ENCODE measurements at places on chromosomes 7 and 10. TPM values are rescaled to one million over a fixed set of nuclear protein-coding genes. Genes with fewer than 3 reads are reported as not detected.

DNA sequence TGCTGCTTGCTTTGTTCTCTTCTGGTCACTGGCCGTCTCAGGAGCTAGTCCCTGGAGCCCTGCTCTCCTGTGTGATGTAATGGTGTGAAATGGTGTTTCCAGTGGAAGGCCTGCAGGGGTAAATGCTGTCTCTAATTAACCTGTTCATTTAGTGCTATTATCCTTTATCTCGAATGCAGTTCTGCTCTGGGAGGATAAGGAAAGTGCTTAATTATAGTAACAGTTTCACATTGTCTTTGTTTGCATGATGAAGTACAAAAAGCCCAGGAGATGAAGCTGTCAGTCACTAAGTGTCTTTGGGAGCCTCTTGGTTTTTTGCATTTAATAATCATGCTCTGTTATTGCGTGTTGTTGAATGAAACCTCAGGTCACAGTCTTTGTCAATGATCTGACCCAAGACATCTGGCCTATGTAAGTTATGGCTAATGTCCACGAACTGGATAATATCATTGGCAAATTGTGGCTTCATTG is 755.3 kb upstream of the GALNT17 start:
- no peak for DNase-seq

DNA sequence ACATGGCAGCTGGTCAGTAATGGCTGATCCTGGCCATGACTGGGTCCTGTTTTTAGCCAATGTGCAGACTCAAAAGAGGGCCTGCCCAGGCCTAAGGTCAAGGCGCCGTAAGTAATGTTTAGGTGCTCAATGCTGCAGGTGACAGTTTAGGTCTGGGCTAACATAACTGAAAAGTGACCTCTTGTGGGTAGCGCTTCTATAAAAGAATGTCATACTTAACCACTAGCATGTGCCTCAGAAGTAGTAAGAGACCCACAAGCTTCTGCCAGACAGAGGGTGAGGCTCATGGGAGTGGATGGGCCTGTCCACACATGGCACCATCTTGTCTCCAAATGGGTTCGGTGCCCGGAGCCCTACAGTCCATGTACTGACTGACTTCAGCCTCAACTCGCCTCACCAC is 90.5 kb upstream of the GSDME start:
- no peak for DNase-seq

DNA sequence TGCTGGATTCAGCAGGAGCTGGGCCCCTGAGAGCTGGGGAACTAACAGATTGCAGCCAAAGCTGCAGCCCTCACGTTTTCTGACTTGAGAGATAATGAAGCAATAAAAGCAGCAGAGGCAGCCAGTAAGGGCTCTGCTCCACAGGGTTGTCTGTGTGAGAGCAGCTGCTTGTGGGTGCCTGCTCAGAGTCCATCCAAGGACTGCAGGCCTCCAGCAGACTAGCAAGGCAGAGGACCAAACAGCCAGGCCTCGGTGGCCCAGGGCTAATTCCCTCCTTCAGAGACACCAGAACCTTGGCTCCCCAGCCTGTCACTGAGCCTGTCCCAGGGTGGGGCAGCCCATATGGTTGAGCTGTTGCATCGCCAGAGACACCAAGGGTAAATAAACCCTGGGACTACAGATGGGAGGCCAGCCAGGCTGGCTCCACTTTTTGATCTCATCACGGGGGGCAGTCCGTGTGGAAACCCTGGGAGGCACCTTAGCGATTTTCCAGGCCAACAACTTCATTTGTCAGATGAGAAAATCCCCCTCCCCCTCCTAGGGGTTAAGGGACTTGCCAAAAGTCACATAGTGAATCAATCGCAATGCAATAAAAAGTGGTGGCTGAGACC is 229.2 kb downstream of the WDR11 start:
- no peak for DNase-seq

Gene PLEKHS1
- not detected for total RNA-seq

Gene SPDYE16
- not detected for total RNA-seq

DNA sequence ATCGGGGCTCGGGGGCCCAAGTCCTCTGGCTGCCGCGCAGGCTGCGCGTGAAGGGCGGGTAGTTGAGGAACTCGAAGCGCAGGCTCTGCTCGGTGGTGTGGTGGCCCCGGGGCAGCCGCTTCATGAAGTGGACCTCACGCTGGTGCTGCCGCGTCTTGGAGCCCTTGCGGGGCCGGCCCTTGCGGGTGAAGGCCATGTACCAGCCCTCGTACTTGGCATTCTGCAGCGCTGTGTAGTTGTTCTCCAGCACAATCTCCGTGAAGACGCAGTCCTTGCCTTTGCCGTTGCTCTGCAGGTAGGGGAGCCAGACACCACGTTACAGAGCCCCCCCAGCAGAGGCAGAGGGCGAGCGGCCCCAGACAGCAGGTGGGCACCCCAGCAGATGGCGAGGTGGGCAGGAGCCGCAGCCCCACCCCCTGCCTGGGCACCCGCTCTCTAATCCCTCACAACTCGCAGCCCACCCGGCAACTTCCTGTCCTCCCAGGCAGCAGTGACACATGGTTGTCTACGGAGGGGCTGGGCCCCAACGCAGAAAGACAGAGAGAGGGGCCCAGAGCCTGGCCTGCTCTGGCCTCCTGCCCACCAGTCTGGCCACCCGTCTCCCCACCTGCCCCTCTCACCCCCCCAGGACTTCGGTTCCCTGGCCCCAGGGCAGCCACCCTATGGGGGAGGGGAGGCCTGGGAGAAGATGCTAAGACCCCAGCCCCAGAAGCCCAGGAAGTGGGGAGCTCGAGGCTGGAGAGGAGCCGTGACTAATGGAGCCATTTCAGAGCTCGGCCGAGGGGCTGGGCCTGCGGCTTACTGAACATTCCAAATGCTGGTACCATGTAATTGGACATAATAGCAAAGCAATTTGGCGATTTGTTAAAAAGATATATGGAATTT is 5.3 kb downstream of the FGF8 start:
- no peak for DNase-seq

DNA sequence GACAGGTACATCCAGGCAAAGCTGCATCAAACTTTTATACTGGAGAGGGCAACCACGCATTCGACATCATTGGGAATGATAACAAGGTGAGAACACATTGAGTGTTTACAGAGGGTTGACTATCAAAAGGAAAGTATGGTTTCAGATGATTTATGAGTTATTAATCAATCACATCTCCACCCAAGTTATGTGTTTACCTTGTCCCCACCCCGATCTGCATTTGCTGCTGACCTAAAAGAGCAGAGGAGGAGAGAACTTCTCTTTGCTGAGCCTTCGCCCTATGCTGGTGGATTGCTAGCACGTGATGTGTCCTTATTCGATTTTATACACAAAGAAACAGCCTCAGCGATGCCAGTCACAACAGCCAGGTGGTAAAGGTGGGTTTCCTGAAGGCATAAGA is at the start of gene MSMB:
Gene MSMB (minus strand): TSS at position 9 of the 400 bp plus-strand sequence. CDS start 32 bp downstream, outside the sequence.
- no peak for DNase-seq

DNA sequence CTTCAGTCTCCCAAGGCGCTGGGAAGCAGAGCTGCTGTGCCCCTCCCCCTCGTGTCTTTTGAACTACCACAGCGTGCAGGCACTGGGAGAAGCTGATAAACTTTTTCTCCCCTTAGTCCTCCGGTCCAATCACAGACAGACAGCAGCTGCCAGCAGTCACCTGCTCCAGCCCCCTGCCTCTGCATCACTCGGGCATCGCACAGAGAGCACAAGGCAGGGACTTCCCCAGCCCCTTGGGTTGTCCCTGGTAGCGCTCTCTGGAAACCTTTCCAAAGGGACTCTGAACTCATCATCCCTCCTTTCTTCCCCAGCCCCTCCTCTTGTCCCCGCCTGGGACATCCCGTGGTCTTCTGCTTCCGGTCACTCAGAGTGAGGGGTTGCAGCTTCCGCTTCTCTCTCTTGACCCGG is 1.4 kb upstream of the NEUROG3 start:
- no peak for DNase-seq

DNA sequence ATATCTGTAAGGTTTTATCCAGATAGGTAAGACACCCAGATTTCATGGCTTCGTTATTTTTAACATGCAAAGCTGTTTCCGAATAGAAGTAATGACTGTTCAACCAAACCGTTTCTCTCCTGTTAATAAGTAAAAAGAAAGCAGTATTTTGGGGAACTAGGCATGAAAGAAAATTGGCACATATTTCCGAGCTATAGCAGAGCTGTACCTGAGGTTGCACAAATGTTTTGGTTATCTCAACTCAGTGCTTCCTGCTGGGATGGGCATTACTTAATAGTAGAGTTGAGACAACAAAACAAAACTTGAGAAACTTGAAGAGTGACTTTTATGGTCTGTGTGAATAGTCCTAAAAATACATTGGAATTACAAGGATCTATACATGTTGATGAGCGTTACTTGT is 564.3 kb upstream of the SORCS1 start:
- no peak for DNase-seq

Gene DNAJC12
- 2.3 TPM for total RNA-seq

Measured in IMR-90 (cell line).